ENCODE measurements at places on chromosomes 3 and 15. TPM values are rescaled to one million over a fixed set of nuclear protein-coding genes. Genes with fewer than 3 reads are reported as not detected.

The HYAL1 gene
- 1.6 TPM for total RNA-seq

The SEMA5B gene
- not detected for total RNA-seq

The PAK6 gene
- not detected for total RNA-seq

The PRTG gene
- 2.4 TPM for total RNA-seq

The EXD1 gene
- not detected for total RNA-seq

The STRIT1 gene
- not detected for total RNA-seq

The TRIM71 gene
- total RNA-seq, result not detected

The PPM1L gene
- total RNA-seq, result 1.00 TPM

The CDCP1 gene
- 5.6 TPM for total RNA-seq

The WDR72 gene
- not detected for total RNA-seq

The RIOX2 gene
- 44.6 TPM for total RNA-seq

The ISLR2 gene
- total RNA-seq, result 0.28 TPM

The SRPRB gene
- total RNA-seq, result 103 TPM

The AP4E1 gene
- total RNA-seq, result 13.9 TPM

The VILL gene
- 6.7 TPM for total RNA-seq

The VEPH1 gene
- total RNA-seq, result 98.0 TPM

The CIDEC gene
- total RNA-seq, result 0.14 TPM

The MCTP2 gene
- 8.7 TPM for total RNA-seq

The CNTN6 gene
- 0.18 TPM for total RNA-seq

The LOXL1 gene
- 65.4 TPM for total RNA-seq

The CFAP20DC gene
- 1.6 TPM for total RNA-seq

The TNFSF10 gene
- total RNA-seq, result 5.4 TPM

The SLC27A2 gene
- total RNA-seq, result 0.92 TPM

The TRH gene
- not detected for total RNA-seq

The MME gene
- 789 TPM for total RNA-seq

The FETUB gene
- not detected for total RNA-seq

The SETD2 gene
- 22.0 TPM for total RNA-seq

The MYLK gene
- 191 TPM for total RNA-seq

The ISL2 gene
- total RNA-seq, result 0.37 TPM

The KBTBD13 gene
- not detected for total RNA-seq

The C3orf22 gene
- total RNA-seq, result not detected

The P3H2 gene
- 11.1 TPM for total RNA-seq

The ZNF662 gene
- 1.0 TPM for total RNA-seq

The DAZL gene
- not detected for total RNA-seq

The HIGD2B gene
- not detected for total RNA-seq

The RPL22L1 gene
- total RNA-seq, result 90.0 TPM

The PPARG gene
- 16.2 TPM for total RNA-seq

The SERINC4 gene
- total RNA-seq, result 0.09 TPM

The ZBED2 gene
- total RNA-seq, result 0.28 TPM

The MKRN3 gene
- 1.4 TPM for total RNA-seq

The MORC1 gene
- not detected for total RNA-seq

The EPHA3 gene
- total RNA-seq, result 5.7 TPM

The CAND2 gene
- total RNA-seq, result 3.1 TPM

The SUSD5 gene
- total RNA-seq, result 3.6 TPM

The PRSS50 gene
- total RNA-seq, result not detected

The SPESP1 gene
- 3.2 TPM for total RNA-seq

The FGF12 gene
- 0.09 TPM for total RNA-seq

The CHRM5 gene
- total RNA-seq, result under 0.01 TPM

The TGM4 gene
- not detected for total RNA-seq

The EEFSEC gene
- total RNA-seq, result 1.3 TPM

The PPP1R2 gene
- 111 TPM for total RNA-seq

The PYGO1 gene
- total RNA-seq, result 8.6 TPM

The CCDC39 gene
- total RNA-seq, result not detected
